Left hindlimb (tissue), 1 donor: ENCODE measurements at places on chromosomes 1 and 21.
A peak's percentile ranks its signal among the peaks of the same experiment; 100 is the strongest.

DNA sequence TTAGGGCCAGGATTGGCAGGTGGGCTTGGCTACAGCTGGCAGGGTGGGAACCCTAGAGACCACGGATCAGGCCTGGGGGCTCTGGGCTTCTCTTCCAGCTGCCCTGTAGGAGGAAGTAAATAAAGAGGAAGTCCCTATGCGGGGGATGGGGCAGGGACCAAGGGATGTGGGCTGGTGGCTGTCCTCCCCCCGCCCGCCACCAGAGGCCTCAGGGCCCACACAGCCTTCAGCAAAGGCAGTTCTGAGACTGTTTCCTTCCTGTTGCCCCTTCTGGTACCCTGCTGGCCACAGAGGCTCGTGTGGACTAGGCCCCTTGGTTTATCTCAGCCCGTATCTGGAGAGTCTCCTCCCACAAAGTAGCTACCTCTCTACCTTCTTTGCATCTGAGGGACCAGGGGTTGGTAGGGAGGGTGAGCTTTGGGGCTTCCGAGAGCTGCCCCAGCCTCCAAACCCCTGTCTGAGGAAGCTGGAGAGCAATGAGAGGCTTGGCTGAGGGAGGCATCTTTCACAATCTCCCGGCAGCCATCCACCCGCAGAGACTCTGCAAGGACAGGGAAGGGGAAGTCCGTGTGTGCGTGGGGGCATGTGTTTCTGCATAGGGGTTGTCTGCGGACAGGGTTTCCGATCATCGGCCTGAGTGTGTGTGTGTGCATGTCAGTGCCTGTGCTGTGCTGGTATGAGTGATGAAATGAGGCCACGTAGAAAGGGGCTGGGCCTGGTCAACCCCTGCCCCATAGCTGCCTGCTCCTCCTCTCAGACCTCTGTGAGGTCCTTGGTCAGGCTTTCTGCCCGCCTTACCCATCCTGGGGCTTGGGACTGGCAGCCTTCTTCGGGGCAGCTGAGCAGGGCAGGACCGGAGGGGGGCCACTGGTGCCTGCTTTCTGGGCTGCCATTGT lies 12.5 kb downstream of the RPS6KA1 start:
- peak; percentile 57 for DNase-seq

DNA sequence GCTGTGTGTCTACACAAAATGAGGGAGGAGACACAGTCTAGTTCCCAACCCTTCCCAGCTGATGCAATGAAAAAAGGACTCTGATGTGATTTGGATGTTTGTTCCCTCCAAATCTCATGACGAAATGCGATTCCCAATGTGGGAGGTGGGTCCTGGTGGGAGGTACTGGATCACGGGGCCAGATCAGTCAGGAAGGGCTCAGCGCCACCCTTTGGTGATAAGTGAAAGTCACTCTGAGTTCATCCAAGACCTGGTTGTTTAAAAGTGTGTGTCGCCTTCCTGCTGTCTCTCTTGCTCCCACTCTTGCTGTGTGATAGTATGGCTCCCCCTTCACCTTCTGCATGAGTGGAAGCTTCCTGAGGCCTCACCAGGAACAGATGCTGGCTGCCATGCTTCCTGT lies 63.2 kb downstream of the GNG4 start:
- DNase-seq, result no peak

DNA sequence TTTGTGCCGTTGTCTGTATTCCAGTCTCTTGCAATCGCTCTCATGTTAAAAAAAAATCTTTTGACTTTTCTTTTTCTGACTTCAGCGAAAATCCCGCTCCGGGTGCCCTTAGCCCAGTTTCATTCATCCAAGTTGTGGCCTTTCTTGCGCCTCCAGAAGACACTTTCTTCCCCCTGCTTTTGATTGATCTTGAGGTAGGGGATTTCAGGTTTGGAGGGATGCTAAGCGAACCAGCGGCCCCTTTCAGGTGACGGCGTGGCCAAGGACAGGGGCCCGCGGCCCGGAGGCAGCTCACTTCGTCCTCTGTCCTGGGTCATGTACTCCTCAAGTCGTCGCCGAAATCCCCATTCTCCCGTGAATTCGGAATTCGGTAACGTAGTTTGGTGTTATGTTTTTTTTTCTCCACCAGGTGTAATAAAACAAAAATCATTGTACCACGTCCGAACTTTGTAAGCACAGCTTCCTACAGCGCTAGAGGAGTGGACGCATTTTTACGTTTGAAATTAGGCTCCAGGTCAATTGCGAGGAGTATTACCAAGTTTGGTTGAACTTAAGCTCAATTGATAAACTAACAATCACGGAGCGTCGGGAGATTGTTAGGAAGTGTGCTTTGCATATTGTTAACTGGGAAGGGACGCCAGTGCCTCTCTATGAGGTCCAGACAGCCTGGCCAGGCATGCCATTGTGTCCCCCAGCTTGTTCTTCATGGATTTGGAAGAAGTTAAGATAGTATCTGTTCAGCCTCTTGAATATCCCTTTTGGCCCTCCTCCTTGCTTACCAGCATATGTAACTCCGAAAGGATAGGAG lies 1.1 kb downstream of the MRPS6 start:
- peak; percentile 29 for DNase-seq

GRCh38 chr1:181478306-181478705 lies 5.0 kb upstream of the CACNA1E start:
- DNase-seq, result no peak

DNA sequence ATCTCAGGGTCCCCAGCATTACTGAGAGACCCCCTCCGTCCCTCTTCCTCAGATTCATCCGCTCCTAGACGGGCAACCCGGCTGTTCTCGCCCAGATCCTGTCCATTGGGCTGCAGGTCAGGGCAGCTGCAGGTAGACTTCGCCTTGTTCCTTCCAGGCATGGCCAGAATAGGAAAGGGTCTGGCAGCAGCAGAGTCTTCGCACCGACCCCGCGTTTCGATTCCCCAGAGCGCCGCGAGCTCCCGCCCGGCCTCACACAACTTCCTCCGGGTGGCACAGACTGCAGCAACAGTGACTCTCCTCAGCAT lies 265 bp downstream of the NRDC start:
- no peak for DNase-seq

GRCh38 chr21:41133874-41134522 lies 34.0 kb upstream of the BACE2 start:
- DNase-seq, result no peak

GRCh38 chr1:3162322-3162882 lies 93.4 kb downstream of the PRDM16 start:
- DNase-seq, result no peak

- DNase-seq, result no peak
Measured at GRCh38 chr1:187987236-187987776, 1158.6 kb downstream of the PLA2G4A start.

GRCh38 chr1:160454371-160455152 lies 54.2 kb downstream of the VANGL2 start:
- DNase-seq, result no peak

DNA sequence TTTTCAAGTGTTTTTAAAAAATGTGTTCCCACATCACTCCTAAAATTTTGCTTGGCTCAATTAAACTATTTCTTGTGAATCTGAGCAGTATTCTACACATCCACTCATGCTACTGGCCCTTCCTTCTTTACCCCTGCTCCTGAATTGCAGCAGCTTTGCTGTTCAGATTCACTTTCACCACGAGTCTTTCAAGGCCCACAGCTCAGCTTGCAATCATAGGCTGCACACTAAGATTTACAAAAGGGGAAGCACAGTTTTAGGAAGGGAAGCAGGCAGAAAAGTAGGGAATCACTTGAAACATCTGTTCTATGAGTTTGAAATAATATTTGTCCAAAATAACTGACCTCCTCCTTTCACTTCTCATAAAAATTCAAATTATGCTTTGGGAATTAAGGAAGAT lies 70.9 kb upstream of the EDEM3 start:
- DNase-seq, result no peak

DNA sequence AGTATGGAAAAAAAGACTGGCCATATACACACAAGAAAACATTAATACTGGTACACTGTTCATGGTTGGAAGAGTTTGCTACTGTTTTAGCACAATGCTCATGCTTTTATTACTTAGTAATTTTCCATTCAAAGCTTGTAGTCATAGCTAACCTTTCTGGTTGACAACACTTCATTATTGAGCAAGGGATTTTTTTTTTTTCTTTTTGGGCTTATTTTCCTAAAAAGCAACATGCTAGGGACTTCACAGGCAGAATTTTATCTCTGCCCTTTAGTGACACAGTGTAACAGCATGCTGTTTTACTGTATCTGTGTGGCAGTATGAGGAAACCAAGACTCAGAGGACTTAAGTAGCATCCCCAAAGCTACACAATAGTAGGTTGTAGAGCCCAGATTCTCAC lies 58.5 kb downstream of the FGGY start:
- no peak for DNase-seq

DNA sequence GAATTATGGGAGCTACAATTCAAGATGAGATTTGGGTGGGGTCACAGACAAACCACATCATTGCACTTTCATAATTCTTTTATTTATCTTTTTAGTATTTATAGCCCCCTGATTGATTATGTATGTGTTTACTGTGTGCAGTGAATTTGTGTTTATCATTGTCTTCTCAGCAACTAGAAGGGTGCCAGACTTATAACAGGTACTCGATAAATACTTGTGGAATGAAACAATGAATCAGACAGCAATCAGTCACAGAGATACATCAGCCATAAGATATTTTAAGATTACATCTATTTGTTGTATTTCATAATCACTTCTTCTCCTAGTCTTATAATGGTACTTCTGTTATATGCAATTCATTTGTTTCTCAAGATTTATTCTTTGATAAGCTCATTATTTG lies 273.2 kb downstream of the PTPRC start:
- DNase-seq, result no peak

DNA sequence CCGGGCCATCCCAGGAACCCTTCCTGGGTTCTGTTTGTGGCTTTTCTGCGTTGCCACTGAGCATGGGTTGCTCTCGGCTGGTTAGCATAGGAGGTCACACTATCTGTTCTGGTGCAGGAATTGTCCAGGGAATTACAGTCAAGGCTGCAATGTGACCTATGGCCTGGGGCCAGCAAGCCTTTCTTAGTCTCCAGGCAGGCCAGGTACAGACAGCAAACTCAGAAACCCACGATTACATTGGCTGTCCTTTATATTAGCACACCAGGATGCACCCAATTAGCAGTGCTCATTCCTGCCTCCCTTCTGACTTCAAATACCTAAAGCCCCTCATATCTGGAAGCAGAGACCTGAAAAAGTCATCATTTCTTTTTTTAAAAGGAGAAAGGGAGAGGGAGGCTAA lies 55.2 kb downstream of the CD247 start:
- no peak for DNase-seq
